Adrenal gland (tissue), 19 donors: ENCODE measurements at places on chromosomes 7 and 10. TPM values are rescaled to one million over a fixed set of nuclear protein-coding genes. Genes with fewer than 3 reads are reported as not detected.
A peak's percentile ranks its signal among the peaks of the same experiment; 100 is the strongest.

DNA sequence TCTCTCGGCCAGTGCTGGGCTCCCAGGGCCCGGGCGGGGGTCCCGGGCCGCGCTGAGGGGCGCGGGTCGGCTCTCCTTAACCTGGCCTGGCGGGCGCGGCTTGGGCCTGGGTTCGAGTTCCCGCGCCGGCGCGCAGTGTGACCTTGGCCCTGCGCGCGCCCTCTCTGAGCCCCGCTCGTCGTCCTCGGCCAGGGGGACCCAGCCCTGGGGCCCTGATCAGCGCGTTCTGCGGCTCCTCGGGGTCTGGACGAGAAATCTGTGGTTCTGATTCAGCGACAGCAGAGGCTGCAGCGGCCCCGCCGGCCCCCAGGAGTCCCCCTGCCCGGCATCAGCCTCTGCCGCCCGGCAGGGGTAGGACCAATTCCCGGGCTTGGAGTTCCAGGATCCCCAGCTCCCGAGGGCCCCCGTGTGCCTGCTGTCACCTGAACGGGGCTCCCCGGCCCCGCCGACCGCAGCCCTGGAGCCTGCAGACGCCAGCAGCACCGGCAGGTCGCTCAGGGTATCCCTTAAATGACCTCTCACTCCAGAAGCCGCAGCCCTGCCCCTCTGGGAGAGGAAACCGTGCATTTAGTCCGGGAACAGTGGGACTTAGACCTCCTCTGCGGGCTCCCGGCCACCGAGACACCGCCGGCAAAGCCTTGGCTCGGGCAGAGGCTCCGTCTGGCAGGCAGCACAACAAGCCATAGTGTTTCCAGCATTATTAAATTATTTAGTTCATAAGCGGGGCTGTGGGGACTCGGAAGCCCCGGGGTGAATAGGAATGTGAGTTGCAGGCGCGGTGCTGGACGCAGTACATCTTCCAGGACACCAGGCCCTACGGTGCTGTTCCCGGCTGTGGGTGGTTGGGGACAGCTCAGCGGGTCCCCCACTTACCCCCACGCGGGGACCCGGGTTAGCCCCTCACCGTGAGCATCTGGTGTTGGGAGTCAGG, 572 bp downstream of the CHST12 start:
- peak overlapping the region; percentile 76 for H3K4me3 ChIP-seq
- no peaks in the 10 kb centered on the region for H3K36me3 ChIP-seq
- H3K4me1 ChIP-seq: peaks cover 62% of the 10 kb centered on the region
- peak overlapping the region; percentile 89 for H3K27ac ChIP-seq

- no peak overlapping the region for H3K27ac ChIP-seq
- no peaks in the 10 kb centered on the region for H3K4me1 ChIP-seq
- no peak overlapping the region for H3K4me3 ChIP-seq
- no peak for DNase-seq
- no peaks in the 10 kb centered on the region for H3K27me3 ChIP-seq
- peaks cover 25% of the 10 kb centered on the region for H3K36me3 ChIP-seq
These were observed 30.7 kb downstream of the ZNF777 start for GRCh38 chr7:149430192-149430591.

GRCh38 chr7:2475678-2476015, 551 bp downstream of the GRIFIN start:
- DNase-seq: no peak
- peaks cover 10% of the 10 kb centered on the region for H3K27me3 ChIP-seq
- H3K4me3 ChIP-seq: no peak overlapping the region
- H3K36me3 ChIP-seq: no peaks in the 10 kb centered on the region
- H3K4me1 ChIP-seq: no peaks in the 10 kb centered on the region
- H3K27ac ChIP-seq: no peak overlapping the region

DNA sequence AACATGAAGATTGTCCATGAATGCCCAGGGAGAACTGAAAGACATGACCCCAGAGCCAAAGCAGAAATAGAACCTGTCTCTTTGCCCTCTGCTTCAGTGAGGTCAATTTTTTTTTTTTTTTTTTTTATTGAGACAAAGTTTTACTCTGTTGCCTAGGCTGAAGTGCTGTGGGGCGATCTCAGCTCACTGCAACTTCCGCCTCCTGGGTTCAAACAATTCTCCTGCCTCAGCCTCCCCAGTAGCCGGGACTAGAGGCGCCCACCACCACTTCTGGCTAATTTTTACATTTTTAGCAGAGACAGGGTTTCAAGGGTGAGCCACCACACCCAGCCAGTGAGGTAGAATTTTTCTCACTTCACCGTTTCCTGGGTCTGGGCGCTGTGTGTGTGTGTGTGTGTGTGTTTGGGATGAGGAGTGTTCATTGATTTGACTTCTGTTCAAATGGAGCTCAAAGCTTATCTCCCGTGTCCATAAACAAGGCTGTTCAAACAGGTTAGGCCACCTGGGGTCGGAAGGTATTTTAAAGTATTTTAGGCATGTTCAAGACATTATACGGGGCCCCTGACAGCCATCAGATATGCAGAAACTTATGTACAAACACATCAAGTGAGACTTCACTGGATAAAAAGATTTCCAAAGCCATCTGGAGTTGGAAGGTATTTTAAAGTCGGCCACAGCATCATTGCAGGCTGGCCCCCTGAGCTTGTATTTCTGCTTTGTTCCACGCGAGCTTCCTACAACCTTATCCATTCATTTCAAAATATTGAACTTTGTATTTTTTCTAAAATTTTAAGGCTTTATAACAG, 93.8 kb downstream of the MAP3K8 start:
- no peak overlapping the region for H3K27ac ChIP-seq
- H3K27me3 ChIP-seq: no peaks in the 10 kb centered on the region
- no peaks in the 10 kb centered on the region for H3K4me1 ChIP-seq
- no peak overlapping the region for H3K4me3 ChIP-seq
- no peak for DNase-seq

- DNase-seq: no peak
- H3K4me3 ChIP-seq: no peak overlapping the region
- H3K4me1 ChIP-seq: no peaks in the 10 kb centered on the region
- no peaks in the 10 kb centered on the region for H3K27me3 ChIP-seq
These were observed 20.7 kb upstream of the CFTR start for GRCh38 chr7:117458977-117459583.

The GPER1 gene
- total RNA-seq: 3.5 TPM

- H3K4me3 ChIP-seq: no peak overlapping the region
- no peak for DNase-seq
- no peak overlapping the region for H3K27ac ChIP-seq
These were observed 98.3 kb upstream of the ARHGAP21 start for GRCh38 chr10:24821986-24822385.

GRCh38 chr10:127738512-127739424, 1.8 kb downstream of the FOXI2 start:
- no peaks in the 10 kb centered on the region for H3K4me1 ChIP-seq
- no peak overlapping the region for H3K27ac ChIP-seq
- DNase-seq: no peak
- peaks cover 45% of the 10 kb centered on the region for H3K27me3 ChIP-seq

GRCh38 chr7:40584667-40585433, 450.0 kb downstream of the SUGCT start:
- no peaks in the 10 kb centered on the region for H3K36me3 ChIP-seq
- H3K27me3 ChIP-seq: no peaks in the 10 kb centered on the region
- no peaks in the 10 kb centered on the region for H3K4me1 ChIP-seq
- H3K4me3 ChIP-seq: no peak overlapping the region
- no peak for DNase-seq

DNA sequence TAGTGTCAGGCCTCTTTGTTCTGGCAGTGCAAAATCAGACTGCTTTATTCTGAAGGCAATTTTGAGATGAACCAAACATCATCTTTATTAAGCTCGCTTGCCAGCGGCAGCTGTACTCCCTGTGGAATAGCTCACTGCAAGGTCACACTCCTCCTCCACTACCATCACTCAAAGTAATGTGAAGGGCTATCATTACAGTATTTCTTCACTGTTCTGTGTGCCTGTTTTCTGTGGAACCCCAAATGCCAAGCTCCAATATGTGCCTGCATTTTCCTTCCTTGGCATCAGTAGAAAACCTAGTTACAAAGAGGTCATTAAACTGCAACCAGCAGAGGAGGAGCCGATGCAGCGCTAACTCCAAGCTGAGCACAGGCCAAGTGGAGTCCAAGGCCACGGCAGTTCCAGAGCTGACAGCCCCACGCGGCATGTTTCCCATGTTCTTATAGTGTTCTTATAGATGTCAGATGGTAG, 21.4 kb downstream of the BCCIP start:
- H3K36me3 ChIP-seq: no peaks in the 10 kb centered on the region
- no peaks in the 10 kb centered on the region for H3K27me3 ChIP-seq
- no peak overlapping the region for H3K27ac ChIP-seq
- H3K4me1 ChIP-seq: peaks cover 14% of the 10 kb centered on the region
